ENCODE measurements at places on chromosomes 13 and 19. TPM values are rescaled to one million over a fixed set of nuclear protein-coding genes. Genes with fewer than 3 reads are reported as not detected.

- no peak for DNase-seq
Observed at GRCh38 chr13:107681600-107681999, 533.7 kb downstream of the LIG4 start.

DNA sequence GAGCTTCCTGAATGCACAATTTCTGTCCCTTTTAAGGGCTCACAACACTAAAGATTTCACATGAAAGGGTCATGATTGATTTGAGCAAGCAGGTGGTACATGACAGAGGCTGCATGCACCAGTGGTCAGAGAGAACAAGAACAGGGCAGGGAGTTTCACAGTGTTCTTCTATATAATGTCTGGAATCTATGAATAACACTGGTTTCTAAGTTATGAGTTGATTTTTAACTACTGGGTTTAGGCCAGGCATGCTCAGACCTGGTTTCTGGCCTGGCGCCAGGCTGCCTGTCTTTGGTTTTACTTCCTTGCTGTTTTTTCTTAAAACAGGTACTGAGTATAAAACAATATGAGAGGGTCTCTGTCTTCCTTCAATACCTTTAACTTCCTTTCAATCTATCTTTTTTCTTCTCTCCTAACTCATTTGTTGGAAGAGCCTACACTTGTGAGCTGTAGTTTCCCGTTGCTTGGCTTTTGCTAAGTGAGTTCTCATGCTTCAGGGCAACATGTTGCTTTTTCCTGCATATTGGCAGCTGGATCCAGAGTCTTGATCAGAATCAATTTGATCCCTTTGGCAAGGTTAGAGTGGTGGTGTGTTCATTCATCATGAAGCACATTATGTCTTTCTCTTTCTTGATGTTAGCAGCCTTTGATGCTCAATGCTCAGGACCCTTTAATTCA is 38.5 kb upstream of the FGF14 start:
- no peak for DNase-seq

GRCh38 chr19:18789883-18790565 is 1.1 kb downstream of the COMP start:
- DNase-seq, result peak; percentile 89

DNA sequence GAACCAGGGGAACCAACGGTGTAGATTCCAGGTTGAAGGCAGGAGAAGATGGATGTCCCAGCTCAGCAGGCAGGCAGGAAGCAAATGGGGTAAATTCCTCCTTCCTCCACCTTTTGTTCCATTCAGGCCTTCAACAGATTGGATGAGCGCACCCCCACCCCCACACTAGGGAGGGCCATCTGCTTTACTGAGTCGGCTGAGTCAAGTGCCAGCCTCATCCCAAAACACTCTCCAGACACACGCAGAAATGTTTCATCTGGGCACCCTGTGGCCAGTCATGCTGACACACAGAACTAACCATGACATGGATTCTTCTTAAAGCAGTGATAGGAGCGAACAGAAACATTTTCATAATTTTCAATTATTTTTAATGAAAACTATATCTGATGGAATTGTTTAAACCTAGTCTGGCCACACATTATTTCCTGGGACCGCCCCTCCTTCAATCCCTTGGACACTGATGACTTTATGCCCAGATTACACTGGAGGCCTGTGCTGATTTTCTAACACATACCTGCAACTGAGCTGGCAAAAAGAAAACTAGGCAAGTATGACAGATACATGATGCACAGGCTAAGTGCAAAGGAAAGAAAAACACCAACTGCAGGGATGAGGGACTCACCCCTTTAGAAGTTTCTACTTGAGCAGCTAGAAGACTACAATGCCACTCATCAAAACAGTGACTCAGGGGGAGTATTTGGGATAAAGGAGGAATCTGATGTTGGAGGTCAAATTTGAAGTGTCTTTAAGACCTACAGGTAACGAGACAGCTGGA is 154.2 kb downstream of the TNFRSF19 start:
- peak; percentile 56 for DNase-seq

GRCh38 chr13:112747256-112747655 is 57.4 kb downstream of the ATP11A start:
- DNase-seq, result no peak

GRCh38 chr19:33767898-33768413 is 28.7 kb upstream of the KCTD15 start:
- DNase-seq, result peak; percentile 96

GRCh38 chr19:50912727-50913716 is 1.8 kb upstream of the KLK4 start:
- DNase-seq, result no peak

DNA sequence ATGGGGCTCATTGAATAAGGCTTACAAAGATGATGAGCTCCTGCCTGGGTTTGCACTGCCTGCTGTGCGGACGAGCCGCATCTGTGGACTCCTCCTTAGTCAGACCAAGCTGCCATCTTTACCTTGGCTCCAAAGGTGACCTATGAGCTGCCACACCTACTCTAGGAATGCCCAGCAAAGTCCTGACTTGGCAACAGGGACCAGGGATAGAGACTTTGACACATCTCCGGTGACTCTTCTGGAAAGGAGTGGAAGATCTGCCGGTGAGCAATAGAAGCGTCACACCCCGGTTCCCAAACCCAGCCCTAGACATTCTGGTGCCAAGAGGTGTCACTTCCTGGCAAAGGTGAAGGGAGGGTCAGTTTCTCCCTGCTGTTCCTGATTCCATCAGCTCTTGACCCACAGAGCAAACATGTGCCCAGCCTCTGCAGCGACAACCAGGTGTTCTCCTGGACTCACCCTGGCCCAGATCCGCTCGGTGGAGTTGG is 50.2 kb upstream of the GTF3A start:
- no peak for DNase-seq

- no peak for DNase-seq
Observed at GRCh38 chr19:7513809-7514642, 1.9 kb upstream of the ZNF358 start.

DNA sequence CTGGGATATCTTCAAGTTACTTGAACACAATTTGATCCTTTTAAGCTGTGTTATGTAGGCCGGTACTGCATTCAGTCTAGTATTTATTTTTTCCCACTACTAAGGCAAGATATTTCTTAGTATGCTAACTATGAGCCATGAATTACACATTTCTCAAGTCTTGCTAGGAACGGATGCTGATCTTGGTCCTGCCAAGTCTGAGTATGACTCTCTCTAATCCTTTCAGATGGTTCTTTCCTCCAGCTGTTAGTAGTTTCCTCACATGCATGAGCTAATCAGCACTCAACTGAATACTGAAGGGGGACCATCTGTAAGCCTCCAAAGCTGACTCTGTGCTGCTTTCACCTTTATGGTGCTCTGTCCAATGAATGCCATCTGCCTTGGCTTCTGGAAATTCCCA is 460.3 kb downstream of the KCTD12 start:
- DNase-seq, result no peak

DNA sequence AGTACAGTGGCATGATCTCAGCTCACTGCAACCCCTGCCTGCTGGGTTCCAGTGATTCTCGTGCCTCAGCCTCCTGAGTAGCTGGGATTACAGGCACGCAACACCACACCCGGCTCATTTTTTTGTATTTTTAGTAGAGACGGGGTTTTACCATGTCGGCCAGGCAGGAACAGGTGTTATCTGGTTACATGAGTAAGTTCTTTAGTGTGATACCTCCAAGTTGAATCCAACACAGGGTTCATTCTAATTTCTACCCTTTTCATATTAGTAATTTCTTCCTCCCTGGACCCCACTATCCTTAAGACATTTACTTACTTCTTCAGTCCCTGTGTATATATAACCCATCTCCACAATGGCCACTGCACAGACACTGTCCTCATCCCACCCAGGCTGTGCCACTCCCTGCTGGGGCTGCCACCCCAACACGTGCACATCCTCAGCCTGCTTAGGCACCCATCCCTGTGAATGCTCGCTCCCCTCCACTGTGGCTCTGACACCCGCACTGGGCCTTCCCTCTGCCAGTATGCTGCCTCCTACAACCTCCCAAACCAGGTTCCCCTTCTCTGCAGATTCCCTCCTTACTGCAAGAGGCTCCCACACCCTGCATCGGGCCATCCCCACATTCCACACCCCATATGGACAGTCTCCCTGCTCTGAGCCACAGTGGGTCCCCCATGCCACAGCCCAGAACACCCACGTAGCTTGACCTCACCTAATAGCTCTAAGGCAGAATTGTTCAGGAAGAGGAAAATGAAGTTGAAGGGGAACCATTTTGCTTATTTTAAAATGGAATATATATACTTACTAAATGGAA is 147.1 kb downstream of the TBC1D4 start:
- DNase-seq, result no peak

DNA sequence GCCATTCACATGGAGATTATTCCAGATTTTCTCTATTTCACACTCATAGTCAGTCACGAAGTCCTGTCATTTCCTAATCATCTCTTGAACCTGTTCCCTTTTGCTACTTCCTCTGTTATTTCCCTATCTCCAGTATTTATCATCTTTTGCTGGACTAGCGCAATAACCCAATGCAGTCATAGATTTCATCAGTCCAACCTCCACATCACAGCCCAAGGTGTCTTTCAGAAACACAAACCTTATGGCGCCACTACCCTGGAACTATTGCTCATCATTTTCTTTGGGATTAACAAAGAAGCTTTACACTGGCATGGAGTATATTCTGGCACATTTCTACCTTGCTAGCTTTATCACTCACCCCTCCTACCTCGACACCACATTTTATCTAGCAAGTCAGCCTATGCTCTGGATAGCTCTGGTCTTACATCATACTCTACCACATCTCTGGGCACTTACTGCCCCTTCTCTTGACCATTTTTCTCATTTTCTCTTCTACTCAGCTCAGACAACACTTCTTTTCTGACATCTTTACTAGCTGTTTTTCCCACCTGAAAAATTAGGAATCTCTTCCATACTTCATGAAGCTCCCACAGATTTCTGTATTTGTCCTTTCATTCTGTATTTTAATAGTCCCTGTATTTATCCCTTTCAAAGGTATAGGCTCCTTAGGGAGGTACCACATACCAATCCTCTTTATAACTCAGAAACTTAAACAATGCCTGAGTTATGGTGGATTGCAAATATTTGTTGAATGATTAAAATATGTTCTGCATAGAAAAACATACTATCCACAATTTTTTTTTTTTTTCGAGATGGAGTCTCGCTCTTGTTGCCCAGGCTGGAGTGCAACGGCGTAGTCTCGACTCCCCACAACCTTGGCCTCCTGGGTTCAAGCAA is 534.7 kb downstream of the KLF12 start:
- DNase-seq, result no peak

DNA sequence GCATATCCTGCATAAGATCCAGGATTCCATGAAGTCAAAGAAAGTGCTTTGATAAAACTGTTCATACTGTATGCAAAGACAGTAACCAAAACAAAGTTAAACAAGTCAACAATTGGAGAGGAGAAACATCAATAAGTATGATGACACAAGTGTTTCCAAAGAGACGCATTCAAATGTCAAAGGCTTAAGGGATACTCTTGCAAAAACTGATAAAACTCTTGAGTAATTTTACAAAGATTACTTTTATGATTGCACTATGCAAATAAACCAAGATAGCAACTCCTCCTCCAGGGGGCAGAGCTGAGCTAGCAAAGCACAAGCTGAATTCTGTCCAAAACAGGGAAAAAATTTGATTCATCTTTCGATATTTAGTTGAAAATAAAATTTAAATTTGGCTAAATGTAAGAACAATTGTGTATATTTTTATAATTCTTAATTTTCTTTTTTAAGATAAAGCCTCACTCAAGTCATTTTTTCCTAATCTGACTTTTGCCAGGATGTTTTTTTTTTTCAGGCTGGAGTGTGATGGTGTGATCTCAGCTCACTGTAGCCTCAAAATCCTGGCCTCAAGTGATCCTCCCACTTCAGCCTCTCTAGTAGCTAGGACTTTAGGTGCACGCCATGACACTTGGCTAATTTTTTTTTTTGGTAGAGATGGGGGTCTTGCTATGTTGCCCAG is 84.0 kb downstream of the MZT1 start:
- peak; percentile 68 for DNase-seq

DNA sequence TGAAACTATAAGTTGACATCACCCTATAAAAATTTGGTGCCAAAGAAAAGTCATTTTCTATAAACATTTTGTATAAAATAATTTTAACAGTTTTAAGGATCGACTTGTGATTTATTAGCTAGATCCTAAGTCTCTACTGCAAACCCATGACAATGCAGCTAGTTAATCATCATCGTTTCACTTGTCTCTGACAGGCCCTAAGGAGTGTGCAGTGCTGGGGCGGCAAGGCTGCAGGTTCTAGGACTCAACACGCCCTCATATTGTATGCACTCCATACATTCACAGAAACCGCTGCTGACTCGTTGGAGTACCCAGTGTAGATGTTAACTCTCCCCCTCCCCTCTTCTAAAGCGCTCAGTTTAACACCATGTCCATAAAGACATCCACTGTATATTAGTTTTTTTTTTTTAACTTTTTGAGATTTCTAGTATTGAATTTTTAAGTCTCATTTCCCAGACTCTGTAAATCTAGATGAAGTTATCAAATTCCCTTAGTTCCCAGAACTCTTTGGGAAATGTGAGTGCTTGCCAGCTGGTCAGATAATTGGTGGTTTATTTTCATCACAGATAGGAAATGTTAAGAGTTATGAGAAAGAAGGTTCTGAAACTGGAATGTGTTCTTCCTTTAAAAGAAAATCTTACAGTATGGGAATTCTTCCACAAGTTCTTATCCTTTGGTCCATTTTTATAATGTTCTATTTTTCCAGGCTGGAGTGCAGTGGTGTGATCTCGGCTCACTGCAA is 162.8 kb upstream of the RNF113B start:
- peak; percentile 11 for DNase-seq

The PEG3 gene
- total RNA-seq, result not detected

The VSTM1 gene
- total RNA-seq, result not detected

The FBXO46 gene
- 42.8 TPM for total RNA-seq

The SLC6A16 gene
- total RNA-seq, result 3.3 TPM

The LONP1 gene
- 110 TPM for total RNA-seq

The ZNF555 gene
- total RNA-seq, result 9.4 TPM

Measured in endodermal cell (in vitro differentiated cells).